ENCODE measurements at places on chromosomes 5 and 9.

GRCh38 chr9:23769307-23769935 is 56.6 kb downstream of the ELAVL2 start:
- DNase-seq = no peak

- no peak for DNase-seq
Measured at GRCh38 chr9:116380496-116380995, 227.0 kb downstream of the PAPPA start.

DNA sequence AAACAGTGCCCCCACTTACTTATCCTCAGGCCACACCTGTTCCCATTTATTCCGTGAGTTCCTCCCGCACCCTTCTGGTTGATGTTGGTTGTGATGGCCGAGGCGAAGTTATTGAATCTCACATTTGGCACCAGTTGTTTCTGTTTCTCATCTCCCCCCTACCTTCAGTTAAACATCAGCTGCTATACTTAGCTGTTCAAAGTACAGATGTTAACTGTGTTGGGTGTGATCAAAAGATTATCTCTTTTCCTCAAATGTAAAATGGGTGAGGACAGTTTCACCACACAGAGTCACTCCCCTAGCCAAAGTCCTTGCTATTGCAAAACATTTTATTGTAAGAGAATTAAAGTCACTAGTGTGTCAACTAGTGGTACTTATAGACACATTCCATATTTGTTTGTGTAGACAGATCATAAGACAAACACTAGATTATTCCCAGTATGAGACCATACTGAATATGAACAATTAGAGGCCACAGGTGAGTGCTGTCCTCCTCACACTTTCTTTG is 43.2 kb upstream of the PRSS3 start:
- no peak for DNase-seq

- no peak for DNase-seq
Measured at GRCh38 chr9:89047667-89048066, 56.4 kb downstream of the S1PR3 start.

DNA sequence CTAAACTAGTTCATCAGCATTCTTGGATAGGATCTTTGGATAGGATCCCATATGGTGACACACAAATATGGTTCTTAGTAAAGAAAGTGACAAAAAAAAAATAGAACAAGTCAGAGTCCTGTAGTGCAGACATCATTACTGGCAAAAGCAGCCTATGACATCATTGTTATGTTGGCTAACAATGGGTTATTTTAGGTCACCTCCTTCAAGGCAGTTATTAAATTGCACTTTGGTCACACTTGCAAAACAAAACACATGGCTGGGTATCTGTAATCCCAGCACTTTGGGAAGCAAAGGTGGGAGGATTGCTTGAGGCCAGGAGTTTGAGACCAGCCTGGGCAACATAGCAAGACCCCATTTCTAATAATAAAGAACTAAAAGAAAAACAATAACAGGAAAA is 185.9 kb downstream of the KIAA0825 start:
- DNase-seq = no peak

GRCh38 chr9:132498531-132499210 is 83.7 kb upstream of the BARHL1 start:
- no peak for DNase-seq

DNA sequence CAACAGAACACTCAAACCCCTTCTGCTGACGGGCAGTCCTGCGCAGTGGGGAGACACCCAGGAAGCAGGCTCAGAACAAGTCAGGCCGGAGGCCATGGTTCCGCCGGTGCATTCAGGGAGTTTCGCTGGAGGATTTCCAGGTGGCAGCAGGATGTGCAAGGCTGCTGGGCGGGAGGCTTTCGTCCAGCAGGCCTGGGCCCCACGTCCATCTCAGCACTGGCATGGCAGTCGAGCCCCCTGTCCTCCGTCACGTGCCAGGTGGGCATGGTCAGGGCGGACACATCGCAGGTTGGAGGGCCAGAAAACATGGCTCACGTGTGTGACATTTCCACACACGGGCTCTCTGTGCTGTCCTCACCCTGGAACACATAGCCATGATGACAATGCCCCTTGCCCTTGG is 299.9 kb upstream of the IRX2 start:
- no peak for DNase-seq

DNA sequence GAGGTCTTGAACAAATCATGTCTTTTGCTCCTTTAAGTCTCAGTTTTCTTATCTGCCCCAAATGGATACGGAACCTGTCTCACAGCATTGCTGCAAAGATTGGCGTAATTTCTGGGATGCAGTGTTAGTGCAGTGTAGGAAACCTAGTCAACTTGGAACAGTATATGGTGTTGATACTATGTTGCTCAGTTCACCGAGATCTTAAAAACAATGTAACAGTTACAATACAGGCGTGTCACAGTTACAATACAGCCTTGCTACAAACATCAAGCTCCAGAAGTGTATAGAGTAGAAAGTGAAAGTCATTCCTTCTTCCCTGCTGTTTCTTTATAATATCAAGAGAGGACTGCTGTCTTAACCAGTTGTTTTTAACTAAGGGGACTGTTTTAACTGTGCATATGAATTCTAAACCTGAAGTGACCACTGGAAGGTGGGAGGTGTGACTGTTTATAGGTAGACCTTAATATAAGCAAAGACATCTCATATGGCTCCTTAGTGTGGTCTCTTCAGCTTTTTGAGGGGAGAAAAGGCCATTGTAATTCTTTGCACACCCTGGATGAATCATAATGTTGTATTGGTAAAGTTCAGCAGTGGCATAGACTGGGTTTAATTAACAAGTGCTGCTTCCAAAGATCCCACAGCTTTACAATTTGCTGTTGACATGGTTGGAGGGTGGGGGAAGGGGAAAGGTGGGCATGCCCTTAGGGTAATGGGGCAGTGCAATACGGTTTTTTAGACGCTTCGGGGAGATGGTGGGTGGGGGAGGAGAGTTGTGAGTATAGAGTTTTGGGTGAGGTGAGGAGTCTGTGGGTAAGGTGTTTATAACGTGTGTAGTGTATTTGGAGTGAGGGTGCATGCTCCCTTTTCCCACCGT is 12.9 kb downstream of the PRRC2B start:
- no peak for DNase-seq

- no peak for DNase-seq
Measured at GRCh38 chr5:108339220-108339619, 42.7 kb downstream of the FBXL17 start.

GRCh38 chr9:92808726-92809451 is 44.3 kb upstream of the BICD2 start:
- DNase-seq = peak; percentile 48

GRCh38 chr5:88251048-88251711 is 17.5 kb downstream of the TMEM161B start:
- no peak for DNase-seq

DNA sequence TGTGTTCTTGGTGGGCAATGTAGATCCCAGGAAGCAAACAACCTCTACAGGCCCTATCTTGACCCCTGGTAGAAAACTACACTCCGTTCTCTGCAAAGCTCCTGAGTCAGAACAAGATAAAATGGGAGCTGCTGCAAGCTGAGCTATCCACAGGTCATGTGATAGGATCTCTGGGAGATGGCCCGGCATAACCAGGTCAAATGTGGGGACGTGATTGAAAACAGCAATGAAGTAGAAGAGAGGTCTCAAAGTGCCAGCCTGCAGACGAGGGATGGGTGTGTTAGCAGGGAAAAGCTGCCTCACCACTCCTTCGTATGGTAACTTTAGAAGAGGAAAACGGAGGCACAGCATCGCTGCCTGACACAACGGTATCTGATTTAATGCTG is 25.0 kb downstream of the NRG2 start:
- no peak for DNase-seq
